ENCODE measurements at places on chromosomes 12 and 14. TPM values are rescaled to one million over a fixed set of nuclear protein-coding genes. Genes with fewer than 3 reads are reported as not detected.

The TMEM233 gene
- not detected for total RNA-seq

The LTB4R2 gene
- total RNA-seq = 6.9 TPM

The SCNN1A gene
- 17.1 TPM for total RNA-seq

GRCh38 chr12:47276621-47277309, 197.0 kb upstream of the AMIGO2 start:
- DNase-seq = no peak
- H3K4me3 ChIP-seq = no peak overlapping the region
- no peaks in the 10 kb centered on the region for H3K4me1 ChIP-seq
- no peak overlapping the region for H3K27ac ChIP-seq

GRCh38 chr14:56027916-56028712, 90.1 kb upstream of the PELI2 start:
- no peak for DNase-seq
- no peak overlapping the region for H3K4me3 ChIP-seq
- no peaks in the 10 kb centered on the region for H3K36me3 ChIP-seq
- H3K4me1 ChIP-seq = no peaks in the 10 kb centered on the region

- peaks cover 9% of the 10 kb centered on the region for H3K27me3 ChIP-seq
- H3K27ac ChIP-seq = no peak overlapping the region
- H3K4me3 ChIP-seq = no peak overlapping the region
- DNase-seq = no peak
- H3K36me3 ChIP-seq = no peaks in the 10 kb centered on the region
- H3K4me1 ChIP-seq = no peaks in the 10 kb centered on the region
These were observed 44.9 kb upstream of the GAS2L3 start for GRCh38 chr12:100528471-100529127.

DNA sequence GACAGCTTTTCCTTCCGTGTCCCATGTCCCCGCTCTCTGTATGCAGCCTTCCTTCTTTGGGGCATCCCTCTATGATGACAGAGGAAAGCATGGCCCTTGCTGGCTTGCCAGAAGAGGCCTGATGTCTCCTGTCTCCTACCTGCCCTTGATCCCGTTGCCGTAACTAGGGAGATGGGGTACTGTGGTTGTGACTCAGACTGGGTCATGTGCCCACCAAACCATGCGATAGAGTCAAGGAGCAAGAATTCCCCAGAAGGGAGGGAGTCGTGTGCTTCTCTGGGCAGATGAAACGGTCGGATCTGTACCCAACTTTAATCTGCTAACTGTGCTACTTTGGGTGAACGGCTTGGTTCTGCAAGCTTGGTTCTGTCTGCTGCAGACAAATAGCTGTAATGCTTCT, 99.1 kb upstream of the DYNC1H1 start:
- no peak overlapping the region for H3K27ac ChIP-seq
- no peaks in the 10 kb centered on the region for H3K4me1 ChIP-seq
- H3K36me3 ChIP-seq = no peaks in the 10 kb centered on the region
- no peaks in the 10 kb centered on the region for H3K27me3 ChIP-seq
- no peak overlapping the region for H3K4me3 ChIP-seq

DNA sequence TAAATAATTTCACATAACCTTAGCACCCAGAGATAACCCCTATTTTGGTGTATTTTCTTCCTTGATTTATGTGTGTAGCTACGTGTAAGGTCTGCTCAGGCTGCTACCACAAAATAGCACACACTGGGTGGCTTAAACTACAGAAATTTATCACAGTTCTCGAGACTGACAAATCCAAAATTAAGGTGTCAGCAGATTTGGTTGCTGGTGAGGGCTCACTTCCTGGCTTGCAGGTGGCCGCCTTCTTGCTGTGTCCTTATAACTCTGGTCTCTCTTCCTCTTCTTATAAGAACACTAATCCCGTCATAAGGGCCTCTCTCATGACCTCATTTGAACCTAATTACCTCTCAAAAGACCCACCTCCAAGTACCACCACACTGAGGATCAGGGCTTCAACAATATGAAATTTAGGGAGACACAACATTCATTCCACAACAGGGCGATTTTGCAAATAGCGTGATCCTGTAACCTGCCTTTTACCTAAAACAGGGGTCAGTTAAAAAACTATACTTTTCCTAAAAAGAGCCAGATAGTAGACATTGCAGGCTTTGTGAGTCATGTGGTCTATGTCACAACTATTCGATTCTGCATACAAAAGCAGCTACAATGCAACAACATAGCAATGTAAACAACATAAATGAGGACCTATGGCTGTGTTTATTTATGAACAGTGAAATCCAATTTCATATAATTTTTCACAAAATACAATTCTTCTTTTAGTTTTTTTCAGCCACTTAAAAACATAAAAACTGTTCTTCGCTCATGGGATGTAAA, 371.7 kb downstream of the DPF3 start:
- no peak overlapping the region for H3K4me3 ChIP-seq
- peaks cover 3% of the 10 kb centered on the region for H3K27me3 ChIP-seq
- no peaks in the 10 kb centered on the region for H3K4me1 ChIP-seq
- no peaks in the 10 kb centered on the region for H3K36me3 ChIP-seq
- no peak overlapping the region for H3K27ac ChIP-seq
- DNase-seq = no peak
